ENCODE measurements at places on chromosomes 1 and 21.

DNA sequence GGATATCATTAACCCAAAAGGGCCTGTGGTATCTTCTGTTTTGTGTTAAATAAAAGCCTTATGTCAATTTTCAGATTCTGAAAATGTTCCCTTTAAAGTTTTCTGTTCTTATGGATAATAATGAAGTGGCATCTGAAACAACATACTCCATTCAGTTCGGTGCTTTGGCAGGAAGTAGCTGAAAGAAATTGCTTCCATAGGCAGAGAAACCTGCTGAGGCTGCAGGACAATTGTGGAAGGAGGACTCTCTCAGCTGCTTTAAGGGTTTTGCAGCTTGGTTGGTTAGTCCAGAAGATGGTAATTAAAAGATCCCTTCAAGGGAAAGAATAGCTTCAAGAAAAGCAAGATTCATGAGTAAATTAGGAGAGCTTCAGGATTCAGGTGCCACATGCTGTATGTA is 30.5 kb upstream of the NRIP1 start:
- DNase-seq = no peak

- peak; percentile 9 for DNase-seq
Observed at GRCh38 chr1:16068356-16069270, 4.8 kb downstream of the FAM131C start.

DNA sequence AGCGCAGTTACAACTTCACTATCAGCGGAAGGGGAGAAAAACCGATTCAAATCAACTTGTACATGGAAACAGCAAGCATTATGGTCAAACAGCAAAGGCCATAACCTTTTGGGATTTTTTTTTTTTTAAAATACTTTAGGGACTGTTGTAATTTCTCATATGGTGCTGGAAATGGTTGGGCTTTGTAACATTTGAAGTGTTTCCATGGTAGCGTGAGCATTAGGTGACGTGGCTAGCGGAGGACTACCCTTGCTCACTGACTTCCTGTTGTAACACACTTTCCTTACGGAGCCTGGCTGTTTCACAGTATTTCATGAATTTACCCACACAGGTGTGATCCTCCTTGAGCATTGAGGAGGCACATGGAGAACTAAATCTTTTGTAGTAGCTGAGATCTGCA is 269.5 kb downstream of the TM2D1 start:
- DNase-seq = no peak

DNA sequence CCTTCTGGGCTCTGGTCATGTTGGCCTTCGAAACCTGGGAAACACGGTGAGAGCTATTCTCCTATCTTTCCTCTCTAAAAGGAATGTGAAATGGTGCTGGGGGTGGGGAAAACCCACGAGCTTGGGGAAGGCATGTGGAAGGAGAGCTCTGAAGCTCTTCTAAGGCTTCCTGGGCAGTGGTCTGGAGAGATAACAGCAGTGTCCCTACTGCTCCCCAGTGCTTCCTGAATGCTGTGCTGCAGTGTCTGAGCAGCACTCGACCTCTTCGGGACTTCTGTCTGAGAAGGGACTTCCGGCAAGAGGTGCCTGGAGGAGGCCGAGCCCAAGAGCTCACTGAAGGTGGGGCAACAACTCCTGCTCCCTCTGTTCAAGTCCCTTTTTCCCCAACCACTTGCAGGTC is 2.8 kb downstream of the USP21 start:
- no peak for DNase-seq

GRCh38 chr1:7109901-7110300 is 324.6 kb downstream of the CAMTA1 start:
- DNase-seq = no peak

- no peak for DNase-seq
Observed at GRCh38 chr1:167551362-167551761, 2.2 kb downstream of the CREG1 start.

DNA sequence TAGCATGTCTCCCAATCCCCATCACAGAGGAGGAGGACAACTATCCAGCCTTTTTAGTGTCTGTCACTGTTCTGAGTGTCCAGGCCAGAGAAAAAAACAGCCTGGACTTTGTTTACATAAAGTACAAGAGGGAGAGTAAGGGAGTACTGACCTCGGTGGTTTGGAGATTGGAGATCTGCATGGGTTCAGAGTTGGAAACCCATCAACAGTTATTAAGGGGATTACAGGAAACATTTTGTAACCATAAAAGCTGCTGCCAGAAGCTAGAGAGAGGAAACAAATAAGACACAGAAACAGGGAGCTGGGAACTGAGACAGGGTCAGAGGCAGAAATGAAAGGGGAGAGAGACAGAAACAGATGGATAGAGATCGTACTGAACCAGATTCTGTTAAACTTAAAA is 131.5 kb upstream of the CTTNBP2NL start:
- DNase-seq = no peak

DNA sequence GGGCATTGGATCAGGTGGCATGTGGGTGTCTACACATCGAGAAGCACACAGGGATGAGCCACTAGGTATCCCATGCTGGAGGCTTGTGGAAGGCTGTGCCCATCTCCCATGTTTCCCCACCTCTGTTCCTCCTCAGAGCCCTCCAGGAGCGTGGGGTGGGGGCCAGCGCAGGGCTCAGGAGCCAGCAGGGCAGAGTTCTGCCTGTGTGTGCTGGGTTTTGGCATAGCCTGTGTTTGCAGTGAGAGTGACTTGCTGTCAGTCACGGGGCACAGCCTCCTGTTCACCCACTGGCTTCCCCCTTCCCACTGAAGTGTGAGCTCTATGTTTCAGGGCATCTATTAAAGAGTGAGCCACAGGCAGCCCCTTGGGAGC is 10.4 kb downstream of the IBA57 start:
- no peak for DNase-seq

GRCh38 chr1:165501330-165501969 is 42.4 kb upstream of the LRRC52 start:
- DNase-seq = no peak

- no peak for DNase-seq
Observed at GRCh38 chr1:89863165-89863830, 42.5 kb downstream of the LRRC8D start.

DNA sequence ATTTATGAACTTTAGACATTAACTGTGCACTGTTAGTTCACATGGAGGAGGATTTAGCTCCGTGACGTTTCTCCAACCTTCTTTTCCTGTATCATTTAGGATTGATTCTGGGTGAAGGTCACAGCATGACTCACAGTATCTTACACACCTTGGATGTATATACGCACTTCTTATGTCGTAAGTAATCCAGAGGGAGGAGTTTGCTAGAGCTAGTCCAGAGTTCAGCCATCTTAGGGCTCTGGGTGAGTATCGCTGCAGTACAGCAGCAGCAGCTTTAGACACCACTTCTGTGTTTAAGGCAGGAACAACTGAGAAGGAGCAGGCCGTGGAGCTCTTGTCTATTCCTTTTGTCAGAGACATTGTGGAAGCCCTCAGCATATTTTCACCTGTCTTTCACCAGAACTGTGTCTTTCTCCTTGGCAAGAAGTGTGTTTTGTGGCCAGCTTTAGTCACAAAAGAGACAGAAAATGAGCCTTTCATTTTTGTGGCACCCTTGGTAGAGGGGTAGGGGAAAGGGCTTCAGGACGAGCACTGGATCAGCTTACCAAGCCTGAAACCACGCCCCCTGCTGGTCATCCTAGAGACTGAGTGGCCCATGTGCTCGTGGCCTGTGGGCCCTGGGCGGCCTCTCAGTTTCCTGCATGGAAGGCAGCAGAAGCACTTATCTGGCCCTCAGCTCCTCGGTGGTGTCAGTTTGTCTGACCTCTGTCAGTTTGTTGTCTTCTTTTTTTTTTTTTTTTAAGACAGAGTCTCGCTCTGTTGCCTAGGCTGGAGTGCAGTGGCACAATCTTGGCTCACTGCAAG is 64.0 kb downstream of the ADARB1 start:
- DNase-seq = no peak

DNA sequence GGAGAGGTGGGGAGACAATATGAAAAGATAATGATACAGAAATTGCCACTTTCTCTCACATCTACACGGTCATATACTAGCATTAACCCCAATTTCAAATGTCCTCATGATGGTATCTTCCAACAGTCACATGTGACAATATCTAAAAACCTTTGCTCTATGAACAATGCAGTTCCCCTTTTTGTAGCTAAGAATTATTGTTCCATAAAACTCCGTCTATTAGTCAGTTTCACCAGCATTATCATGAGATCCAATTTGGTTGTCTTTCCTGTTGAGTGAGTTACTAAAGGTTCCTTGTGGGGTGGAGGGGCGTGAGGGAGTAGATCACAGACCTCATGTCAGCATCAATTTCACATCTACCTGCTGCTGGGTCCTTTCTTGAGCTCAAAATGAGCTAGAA is 1.7 kb downstream of the TIAM1 start:
- no peak for DNase-seq

DNA sequence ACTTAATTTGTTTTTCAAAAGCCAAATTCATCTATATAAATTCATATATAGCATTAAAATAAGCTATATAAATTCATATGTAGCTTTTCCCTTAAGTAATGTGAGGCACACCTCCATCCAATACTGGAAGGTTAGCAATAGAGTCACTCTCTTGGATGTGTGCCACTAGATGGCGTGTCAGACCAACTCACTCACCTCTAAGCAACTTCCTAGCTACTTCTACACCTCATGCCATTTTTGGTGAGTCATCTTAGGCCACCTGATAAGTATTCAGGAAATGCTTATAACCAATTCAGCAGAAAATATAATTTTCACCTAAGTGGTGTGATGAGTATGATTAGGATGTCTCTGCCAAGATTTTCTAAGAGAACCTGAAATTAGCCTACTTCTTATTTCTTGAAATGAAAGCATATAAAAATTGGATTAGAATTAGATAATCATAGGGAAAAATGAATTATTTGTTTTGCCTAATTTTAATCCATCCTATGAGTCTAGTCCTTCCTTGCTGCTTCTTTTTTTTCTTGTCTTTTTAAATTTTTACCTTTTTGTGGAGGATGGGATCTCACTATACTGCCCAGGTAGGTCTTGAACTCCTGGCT is 34.4 kb upstream of the TADA1 start:
- peak; percentile 34 for DNase-seq

DNA sequence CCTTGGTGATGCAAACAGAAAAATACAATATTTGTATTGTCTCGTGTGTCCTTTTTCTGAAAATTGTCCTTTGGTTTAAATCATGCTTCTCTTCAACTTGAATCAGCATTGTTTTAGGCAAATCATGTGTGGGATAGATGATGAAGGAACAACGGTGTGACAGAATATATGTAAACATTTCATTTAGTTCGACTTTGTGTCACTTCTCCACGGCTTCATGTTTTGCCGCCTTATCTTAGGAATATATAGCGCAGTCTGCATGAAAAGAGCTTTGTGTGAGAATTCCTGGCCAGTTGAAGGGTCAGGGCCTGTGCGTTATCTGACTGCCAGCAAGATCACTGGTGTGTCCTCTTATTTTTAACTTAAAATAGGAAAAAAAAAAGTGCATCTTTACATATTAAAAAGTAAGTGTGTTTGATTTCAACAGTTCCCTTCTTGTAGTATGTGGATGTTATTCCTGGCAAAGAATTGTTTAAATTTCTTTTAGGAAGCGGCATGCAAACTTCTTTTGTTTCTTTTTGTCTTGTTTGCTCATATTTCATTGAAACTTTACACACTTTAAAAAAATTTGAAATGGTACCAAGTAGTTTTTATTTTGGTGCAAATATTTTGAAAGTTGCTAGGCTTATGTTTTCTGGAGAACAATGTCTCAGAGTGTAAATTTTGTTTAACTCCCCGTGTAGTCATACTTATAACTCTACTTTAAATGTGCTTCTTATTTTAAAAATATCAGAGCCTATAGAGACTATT is 465.2 kb downstream of the USP25 start:
- DNase-seq = peak; percentile 6

DNA sequence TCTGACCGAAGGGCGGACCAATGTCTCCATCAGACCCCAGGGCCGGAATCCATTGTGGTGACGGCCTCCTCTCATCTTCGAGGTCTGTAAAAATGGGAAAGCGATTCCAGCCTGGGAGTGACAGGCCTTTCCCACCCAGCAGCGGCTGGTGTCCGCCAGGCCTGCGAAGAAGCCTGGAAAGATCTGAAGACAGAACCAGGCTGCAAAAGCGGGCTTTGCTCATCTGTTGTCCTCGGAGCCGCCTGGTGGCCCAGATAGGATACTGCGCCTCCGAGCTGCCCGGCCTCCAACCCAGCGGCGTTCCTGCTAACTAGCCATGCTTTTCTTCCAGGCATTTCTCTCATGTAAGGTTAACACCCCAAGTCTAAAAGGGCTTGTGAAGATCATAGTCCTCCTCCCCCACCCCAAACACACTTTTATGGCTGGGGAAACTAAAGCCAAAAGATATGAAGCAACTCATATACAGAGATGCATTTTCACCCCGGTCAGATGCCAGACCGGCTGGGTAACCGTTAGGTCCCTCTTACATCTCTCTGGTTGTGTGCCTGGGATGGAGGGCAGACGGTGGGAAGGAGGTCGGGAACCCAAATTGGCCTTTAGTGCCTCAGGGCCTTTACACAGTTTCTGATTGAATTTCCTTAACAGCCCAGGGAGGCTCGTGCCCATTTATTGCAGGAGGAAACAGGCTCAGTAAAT is 1.9 kb upstream of the DHRS3 start:
- no peak for DNase-seq

- DNase-seq = no peak
Observed at GRCh38 chr1:212968368-212968863, 18.1 kb downstream of the VASH2 start.
